ENCODE measurements at places on chromosomes 16 and 17. TPM values are rescaled to one million over a fixed set of nuclear protein-coding genes. Genes with fewer than 3 reads are reported as not detected.

DNA sequence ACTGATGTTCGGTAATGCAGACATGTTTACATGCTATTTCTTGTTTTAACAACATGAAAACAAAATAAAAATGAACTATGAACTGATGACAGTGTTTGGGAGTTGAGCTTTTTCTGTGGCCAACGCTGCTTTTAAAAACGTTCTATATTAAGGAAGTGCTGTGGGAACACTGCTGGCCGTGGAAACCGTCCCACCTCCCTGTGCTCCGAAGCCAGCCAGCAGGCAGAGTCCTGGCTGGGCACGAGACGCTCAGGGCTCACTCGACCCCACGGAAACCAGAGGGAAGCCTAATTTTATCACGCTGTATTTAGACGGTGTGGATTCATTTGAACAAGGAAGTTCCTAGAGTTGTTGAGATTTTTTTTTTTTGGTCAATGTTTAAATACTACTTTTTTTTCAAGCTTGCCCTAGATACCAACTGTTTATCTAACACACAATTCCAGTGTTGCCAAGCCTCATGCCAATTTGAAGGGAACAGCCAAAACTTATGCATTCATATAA, 25.8 kb downstream of the ADCY9 start:
- DNase-seq: no peak

DNA sequence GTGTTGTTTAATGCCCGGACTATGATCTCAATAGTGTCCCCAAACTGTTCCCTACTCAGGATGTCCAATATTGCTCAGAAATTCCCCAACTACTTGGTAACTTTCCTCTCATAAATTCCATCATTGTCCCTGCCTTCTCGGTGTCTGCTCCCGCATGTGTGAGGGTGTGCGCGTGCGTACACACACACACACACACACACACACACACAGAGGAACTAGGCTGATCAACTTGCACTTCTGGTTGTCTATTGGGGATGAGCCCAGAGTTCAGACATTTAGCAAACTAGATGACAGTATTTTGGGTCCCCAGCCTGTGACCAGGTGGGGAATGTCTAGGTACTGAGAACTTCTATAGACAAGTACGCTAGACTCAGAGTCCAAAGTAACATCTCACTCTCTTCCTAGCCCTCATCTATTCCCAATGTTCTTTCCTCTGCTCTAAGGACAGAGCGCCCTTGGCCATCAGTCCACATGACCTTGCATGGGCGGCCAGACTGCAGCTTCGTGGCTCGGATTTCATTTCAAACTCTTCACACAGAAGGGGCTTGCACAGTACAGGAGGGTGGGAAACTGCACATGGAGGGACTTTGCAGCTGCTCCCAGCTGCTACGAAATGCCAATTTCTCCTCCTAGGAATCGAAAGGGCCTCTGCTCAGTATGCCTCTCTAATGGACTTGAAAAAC, 5.3 kb downstream of the HS3ST3A1 start:
- no peak for DNase-seq

- DNase-seq: no peak
These were observed 26.2 kb upstream of the RHBDL3 start for GRCh38 chr17:32239456-32239855.

The GAS7 gene
- 0.16 TPM for polyA plus RNA-seq

DNA sequence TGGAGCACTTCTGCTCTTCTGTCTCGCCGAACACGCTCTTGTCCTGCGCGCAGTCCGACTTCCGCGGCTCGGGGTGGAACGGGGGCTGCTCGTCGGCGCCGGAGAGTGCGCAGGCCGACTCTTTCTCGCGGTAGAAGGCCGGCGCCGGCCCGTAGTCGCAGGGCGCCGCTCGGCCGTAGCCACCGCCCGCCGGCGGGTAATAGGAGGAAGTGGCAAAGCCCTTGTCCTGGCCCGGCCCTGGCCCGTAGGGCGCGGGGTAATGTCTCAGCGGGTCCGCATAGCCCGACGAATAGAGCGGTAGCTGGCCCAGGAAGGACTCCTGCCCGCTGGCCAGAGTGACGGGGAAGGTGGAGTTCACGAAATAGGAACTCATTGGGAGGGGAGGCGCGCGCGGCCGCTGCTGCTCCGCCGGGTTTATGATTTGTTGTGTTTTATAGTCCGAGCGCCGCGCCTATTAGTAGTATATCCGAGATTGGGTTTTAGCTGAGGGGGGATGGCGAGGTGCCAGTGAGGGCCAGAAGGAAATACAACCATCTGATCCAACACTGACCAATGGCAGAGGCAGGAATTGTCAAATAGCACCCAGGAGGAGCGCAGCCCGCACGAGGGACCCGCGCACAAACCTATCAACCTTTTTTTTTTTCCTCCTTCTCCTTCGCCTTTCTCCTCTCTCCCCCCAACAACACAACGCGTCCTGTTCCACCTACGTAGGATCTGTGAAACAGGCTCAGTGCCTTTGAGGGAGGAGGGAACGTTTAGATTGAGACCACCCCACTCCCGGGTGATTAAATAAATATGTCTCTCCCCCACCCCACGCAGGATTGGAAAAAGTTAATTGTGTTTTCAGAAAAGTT, 4.4 kb upstream of the HOXB5 start:
- peak; percentile 47 for DNase-seq

DNA sequence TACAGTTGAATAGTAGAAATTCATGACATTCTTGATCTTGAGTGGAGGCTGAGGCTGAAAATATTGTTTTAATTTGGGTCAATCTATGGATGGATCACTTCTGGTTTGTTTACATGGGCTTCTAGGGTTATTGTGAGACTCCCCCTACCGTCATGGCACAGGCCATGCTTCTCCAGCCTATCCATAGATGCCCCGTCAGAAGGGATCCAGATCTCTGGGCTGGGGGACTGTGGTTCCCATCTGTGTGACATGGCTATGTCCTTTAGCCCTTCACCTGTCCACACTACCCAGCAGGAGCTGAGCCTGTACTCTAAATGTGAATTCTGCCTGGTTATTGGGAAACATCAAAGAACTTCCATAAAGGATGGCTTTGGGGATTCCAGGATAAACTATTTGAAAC, 160.4 kb downstream of the ABCC12 start:
- DNase-seq: no peak

DNA sequence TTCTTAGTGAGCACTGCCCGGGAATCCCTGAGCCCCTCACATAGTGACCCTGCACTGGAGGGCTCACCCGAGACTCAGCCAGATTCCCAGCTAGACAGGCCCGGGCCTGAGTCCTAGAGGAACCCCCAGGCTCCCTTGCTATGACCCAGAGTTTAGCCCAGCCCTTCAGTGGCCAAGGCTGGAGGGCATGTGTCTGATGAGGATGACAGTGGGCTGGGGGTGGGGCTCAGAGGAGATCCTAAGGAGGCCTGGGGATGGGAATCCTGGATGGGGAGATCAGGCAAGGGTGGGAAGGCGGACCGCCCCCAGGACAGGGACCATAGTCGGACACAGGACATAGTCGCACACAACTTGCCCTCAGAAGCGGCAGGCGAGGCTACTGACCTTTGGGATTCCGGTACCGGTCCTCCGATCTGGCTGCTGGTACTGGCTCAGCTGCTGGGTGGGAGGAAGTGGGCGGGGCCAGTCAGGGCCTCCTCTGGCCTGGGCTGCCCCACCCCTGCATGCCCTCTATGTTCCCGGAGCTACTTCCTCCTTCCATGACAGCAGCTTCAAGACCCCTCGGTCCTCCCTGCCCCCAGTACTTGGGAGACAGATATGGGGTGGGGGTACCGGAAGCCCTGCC, 1.1 kb downstream of the CD79B start:
- DNase-seq: no peak

The DHRS7C gene
- polyA plus RNA-seq: not detected

- DNase-seq: no peak
These were observed 6.9 kb downstream of the MYH10 start for GRCh38 chr17:8623591-8623990.

- no peak for DNase-seq
These were observed 50.3 kb upstream of the B4GALNT2 start for GRCh38 chr17:49082231-49082630.

The SLC25A39 gene
- 176 TPM for polyA plus RNA-seq

- no peak for DNase-seq
These were observed 638.0 kb downstream of the MAF start for GRCh38 chr16:78962457-78962929.

The NPEPPS gene
- 43.5 TPM for polyA plus RNA-seq

GRCh38 chr16:598823-599739, 9.2 kb downstream of the RAB40C start:
- no peak for DNase-seq

The NOD2 gene
- polyA plus RNA-seq: 0.28 TPM

- no peak for DNase-seq
These were observed 79.6 kb downstream of the BRIP1 start for GRCh38 chr17:61783556-61784304.

Measured in mammary epithelial cell (primary cell).